CD4-positive, alpha-beta T cell treated with Interleukin-21 for 1 hour (primary cell): ENCODE measurements at places on chromosomes 11 and 22.

DNA sequence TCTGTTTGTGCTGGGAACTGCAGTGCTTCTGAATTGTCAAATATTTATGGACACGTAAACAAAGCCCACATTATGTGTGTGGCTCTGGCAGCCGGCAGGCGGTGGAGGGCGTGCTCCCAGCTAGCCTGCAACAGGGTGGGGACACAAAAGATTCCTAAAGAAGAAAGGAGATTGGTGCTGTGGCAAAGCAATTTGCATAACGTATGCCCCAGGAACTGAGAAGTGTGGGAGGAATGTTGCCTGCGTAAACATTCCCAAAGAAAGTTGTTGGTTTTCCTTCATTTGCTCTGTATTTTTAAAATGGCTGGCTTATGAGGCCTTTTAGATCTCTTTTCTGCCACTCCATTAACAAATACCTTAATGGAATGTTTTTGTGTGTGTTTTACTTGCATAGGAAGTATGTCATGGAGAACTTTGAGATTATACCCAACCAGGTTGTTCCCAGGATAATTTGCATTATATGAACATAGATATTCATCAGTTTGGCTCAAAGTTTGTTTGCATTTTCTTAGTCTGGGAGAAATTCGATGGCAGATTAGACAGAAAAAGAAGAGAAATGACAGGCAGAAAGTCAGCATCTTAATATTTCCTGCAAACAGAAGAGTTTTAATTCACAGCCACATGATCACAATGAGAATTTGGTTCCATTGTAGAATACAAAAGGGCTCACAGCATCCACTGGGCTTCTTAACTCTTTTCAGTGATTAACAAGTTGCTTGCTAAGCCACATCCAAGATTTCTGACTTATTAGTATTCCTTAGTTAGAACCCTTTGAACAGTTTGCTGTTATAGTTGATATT lies 41.8 kb upstream of the DLAT start:
- DNase-seq, result no peak

DNA sequence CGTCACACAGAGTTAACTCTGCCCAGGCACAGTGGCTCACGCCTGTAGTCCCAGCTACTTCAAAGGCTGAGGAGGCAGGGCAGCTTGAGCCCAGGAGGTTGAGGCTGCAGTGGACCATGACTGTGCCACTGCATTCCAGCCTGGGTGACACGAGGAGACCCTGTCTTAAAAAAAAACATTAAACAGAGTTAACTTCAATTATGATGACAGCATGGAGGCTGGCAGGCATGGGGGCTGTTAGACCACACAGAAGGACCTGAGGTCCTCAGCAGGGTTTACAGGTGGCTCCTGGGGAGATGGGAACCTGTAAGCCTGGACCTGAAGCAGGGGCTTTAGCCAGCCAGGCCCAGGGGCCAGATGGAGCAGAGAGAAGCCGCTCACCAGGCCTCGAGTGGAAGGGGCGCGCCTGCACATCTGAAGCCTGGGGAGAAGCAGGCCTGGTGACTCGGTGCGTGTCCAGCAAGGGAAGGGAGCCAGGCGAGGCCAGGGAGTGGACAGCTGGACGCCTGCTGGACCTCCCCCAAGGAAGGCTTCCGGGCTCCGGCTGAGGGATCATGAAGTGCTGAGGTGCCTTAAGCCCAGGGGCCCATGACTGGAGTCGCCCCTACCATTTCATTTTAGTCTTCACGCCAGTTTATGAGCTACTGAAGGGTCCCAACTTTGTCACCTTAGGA lies 25.3 kb downstream of the RPUSD4 start:
- DNase-seq, result no peak

- DNase-seq, result no peak
Measured at GRCh38 chr11:104094576-104094975, 58.1 kb downstream of the DDI1 start.

DNA sequence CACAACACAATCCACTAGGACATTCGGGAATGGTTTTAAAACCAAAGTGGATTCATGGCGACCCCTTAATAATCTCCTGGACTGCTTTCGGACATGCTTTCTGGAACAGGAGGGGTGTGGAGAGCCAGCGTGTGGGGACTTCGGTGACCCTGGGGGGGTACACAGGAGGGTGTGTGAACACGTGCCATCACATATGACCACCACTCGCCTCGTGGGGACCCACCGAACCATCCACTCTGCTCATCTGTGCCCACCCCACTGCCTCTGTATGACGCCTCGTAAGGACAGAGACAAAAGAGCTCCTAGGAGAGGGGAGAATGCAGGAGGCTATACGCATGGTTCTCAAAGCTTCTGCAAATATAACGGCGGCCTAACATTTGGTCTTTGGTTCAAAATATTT lies 8.9 kb downstream of the LTO1 start:
- DNase-seq, result no peak

- peak; percentile 76 for DNase-seq
Measured at GRCh38 chr22:45671783-45672563, at the start of gene ATXN10. ATXN10 (plus strand) TSS chr22:45671834; CDS start chr22:45672064, 230 bp downstream.

GRCh38 chr11:102623998-102624397 lies 1.1 kb downstream of the MMP20 start:
- DNase-seq, result no peak

DNA sequence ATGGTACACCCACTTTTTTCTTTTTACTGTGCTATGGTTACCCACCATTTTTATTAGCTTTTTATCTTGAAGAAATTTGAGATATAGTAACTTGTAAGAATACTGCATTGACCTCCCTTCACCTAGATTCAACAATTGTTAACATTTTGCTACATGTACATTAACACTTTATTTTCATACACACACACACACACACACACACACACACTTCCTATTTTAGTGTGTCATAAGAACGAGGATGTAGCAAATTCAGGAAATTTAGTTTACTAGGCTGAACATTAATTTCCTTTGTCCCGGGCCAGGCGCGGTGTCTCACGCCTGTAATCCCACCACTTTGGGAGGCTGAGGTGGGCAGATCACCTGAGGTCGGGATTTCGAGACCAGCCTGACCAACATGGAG lies 1.1 kb upstream of the ATP6V1E1 start:
- DNase-seq, result no peak

- no peak for DNase-seq
Measured at GRCh38 chr11:82315093-82315492, 418.6 kb downstream of the FAM181B start.

GRCh38 chr11:1746511-1746931 lies 3.9 kb downstream of the IFITM10 start:
- no peak for DNase-seq

GRCh38 chr11:765025-765801 lies 12.1 kb downstream of the GATD1 start:
- peak; percentile 76 for DNase-seq

DNA sequence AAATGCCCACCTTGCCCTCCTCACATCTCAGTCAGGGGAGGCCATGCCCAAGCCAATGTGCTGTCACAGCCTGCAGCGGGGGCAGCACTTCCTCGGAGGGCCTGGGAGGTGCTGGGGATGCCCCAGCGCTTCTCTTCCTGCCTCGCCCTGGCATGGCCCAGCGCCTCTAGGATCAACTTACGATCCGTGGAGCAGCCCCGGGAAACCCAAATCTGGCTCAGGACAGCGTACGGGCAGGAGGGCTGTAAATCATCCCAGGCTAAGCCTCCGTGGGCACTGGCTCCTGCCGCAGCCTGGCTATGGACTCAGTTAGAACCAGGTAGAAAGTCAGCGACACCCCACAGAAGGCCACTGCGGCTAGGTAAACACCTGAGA lies 60.9 kb upstream of the EMID1 start:
- no peak for DNase-seq

DNA sequence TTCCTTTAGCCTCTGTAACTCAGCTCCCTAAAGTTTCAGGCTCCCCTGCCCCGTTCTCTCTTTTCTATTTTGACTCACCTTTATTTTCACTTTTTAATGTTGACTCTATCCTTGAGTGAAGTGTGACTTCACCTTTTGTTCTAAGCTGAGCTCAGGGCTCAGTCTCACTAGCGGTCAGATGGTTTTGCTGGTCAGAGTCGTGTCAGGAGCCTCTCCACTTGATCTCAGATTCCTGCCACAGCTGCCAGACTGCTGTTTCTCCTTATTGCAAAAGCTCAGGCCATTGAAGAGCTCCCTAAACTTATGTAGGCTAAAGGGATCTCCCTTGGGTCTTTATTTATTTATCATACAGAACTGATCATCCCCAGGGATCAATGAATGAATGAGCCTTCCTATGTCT lies 13.7 kb upstream of the POU2AF2 start:
- DNase-seq, result no peak

DNA sequence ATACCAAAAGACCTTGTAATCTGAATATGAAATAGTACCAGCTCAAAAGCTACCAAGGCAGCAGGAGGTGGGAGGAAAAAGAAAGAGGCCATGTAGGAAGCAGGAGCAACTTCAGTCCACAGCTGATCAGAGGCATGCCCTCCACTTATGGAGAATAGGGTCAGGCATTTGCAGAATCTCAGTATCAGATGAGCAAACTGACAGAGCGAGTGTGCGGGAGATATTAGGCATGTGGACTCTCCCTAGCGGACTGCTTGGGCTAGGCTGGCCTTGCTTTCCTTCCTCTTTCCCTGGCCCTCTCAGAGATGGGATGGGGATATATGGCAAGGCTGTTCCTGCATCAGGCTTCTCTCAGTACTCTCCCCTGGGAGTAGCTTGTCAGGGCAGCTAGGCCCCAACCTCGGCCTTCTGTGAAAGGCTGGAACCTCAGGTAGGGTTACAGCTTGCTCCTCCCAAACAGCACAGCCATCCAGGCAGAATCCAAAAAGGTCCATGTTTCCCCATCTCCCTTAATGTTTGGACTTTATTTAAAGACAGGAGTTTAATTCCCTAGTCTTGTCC lies 37.0 kb downstream of the ETS1 start:
- no peak for DNase-seq

GRCh38 chr22:47564651-47565434 lies 802.4 kb downstream of the TBC1D22A start:
- DNase-seq, result no peak

DNA sequence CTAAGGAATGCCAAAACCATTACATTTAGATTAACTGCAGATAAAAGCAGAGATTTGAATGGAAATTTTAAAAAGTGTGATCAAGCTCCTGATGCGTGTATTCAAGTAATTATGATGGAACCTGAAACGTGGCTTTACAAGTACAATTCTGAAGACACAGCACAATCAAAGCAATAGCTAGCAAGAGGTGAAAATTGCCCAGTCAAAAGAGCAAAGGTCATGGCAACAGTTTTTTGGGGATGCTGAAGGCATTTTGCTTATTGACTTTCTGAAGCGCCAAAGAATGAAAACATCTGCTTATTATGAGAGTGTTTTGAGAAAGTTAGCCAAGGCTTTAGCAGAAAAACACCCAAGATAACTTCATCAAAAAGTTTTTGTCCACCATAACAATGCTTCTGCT lies 389.6 kb upstream of the TENM4 start:
- DNase-seq, result no peak

DNA sequence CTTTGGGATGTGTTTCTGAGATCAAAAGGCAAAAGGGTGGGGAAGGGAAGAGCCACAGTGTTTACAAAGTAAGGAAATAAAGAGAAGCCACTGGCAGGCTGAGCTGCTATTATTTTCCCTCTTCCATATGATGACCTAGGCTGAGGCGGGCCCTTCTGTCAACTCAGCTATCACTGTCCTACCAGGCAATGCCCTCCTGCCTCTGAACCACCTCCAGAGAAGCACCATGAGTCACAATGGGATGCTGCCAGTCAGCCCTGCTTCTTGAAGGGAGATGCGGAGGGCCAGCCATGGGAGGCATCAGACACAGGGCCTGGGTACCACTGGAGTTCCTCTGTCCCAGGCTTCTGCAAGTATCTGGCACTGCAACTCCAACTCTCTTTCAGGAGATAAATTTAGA lies 107.9 kb upstream of the BID start:
- no peak for DNase-seq

DNA sequence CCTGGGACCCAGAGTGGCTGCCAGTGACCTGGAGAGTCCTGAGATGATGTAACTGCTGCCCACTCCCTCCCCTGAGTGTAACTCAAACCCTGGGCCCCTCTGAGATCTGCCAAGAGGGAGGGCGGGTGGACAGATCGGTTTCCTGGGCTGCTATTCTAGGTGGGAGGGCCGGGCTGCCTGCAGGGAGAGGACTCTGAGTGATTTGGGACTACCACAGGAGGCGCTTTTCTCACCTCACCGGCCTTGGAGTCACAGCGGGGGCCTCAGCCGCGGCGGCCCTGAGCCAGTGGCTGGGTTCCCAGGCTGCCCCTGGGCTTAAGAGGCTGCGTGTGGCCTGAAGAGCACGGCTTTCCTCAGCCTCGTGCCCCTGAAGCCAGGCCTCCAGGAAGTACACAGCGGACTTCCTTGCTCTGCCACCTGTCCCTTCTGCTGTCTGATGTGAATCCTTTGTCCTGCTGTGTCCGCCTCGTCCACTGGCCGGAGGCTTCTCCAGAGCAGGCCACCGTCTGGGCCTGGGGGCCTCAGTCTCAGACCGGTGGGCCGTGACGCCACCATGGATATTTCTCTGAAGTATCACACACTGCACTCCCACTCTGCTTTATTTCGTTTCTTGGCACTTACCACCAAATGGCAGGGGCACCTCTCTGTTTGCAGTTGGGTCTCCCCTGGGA lies 11.5 kb downstream of the RELT start:
- DNase-seq, result no peak

- no peak for DNase-seq
Measured at GRCh38 chr11:2666828-2667570, 32.8 kb downstream of the KCNQ1OT1 start.

DNA sequence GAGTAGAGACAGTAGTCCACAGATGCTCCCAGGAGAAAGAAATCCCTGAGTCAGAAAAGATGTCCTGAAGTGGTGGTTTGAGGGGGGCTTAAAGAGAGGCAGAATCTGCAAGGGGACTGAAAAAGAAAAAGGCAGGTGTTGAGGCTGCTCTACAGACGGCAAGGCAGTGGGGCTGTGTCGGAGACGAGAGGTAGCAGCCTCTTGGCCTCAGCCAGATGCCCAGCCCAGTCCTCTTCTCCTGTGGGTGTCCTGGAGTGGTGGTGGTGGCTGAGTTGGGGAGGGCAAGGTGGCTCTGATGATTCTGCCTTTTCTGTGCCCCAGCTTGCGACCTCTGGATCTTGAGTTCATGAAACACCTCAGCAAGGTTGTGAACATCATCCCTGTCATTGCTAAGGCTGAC lies 9.3 kb upstream of the WBP2NL start:
- DNase-seq, result no peak

GRCh38 chr11:83318931-83319330 lies 32.8 kb upstream of the CCDC90B start:
- no peak for DNase-seq

- no peak for DNase-seq
Measured at GRCh38 chr22:46828323-46828900, 66.0 kb downstream of the TBC1D22A start.

GRCh38 chr11:38272376-38272775 lies 1674.3 kb upstream of the RAG2 start:
- DNase-seq, result no peak

DNA sequence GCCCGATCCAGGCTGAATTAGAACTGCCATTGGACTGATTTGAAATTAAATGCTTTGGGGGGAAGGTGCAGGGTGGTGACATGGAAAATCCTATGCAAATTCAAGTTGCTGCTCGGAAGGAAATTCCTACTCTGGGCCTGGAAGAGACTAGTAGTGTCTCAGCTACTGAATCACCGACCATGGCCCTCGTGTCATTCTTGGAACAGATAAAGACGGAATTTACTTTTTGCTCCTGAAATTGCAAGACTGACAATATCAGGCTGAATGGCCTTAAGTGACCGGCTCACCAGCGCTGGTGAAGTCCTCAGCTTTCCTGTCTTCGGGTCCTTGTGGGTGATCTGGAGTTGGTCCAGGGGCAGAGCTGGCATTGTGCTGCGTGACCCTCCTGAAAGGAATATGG lies 6.1 kb downstream of the ASCC2 start:
- no peak for DNase-seq

GRCh38 chr22:27348634-27349033 lies 452.9 kb downstream of the MN1 start:
- DNase-seq, result no peak
